ENCODE measurements at places on chromosomes 11 and 22.
A peak's percentile ranks its signal among the peaks of the same experiment; 100 is the strongest.

DNA sequence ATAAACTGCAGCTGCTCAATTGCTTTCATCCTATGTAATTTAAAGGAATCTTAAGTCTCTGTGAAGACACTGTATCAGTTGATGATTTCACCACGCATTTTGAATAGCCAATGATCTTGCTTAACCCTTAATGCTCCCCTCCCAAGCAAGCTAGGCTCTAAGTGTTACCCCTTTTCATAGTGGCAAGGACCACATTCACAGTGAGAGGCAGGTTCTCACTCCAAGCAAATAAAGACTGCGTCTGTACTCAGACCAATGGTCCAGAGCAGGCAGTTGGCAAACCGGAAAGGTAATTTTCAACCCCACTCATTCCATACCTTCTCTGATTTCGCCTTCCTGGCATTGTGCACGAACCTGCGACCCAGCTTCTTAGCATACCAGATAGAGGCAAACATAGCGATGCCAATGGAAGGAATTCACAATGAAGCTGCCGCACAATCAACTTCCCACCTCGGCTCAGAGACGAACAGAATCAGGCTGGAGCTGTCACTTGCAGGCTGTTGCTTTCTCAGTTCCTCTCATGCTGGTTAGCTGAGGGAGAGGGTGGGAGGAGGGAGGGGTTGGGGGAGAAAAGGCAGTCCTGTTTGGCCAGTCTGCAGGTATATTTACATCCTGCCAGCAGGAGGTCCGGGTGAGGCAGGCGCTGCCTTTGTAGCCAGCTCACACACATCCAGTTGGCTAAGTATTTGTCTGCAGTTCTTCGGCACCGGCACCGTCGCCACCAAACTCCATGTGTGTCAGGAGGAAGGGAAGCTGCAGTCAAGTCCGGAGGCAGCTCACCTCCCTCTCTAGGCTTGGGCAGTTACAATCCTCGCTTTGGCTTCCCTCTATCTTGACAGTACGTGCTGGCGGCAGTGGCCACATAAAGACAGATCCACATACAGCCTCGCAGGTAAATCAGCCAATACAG is 1151.2 kb upstream of the CCDC90B start:
- peak; percentile 43 for DNase-seq
- H3K27ac ChIP-seq = peak overlapping the region; percentile 59
- H3K4me1 ChIP-seq = no peaks in the 10 kb centered on the region
- H3K27me3 ChIP-seq = no peaks in the 10 kb centered on the region

GRCh38 chr11:113245216-113245615 is 69.2 kb upstream of the TTC12 start:
- H3K4me3 ChIP-seq = no peak overlapping the region
- no peaks in the 10 kb centered on the region for H3K4me1 ChIP-seq
- DNase-seq = no peak
- no peaks in the 10 kb centered on the region for H3K27me3 ChIP-seq
- H3K36me3 ChIP-seq = no peaks in the 10 kb centered on the region
- no peak overlapping the region for H3K27ac ChIP-seq

- H3K27me3 ChIP-seq = no peaks in the 10 kb centered on the region
- no peak for DNase-seq
- H3K27ac ChIP-seq = no peak overlapping the region
- H3K4me1 ChIP-seq = no peaks in the 10 kb centered on the region
- no peak overlapping the region for H3K4me3 ChIP-seq
Observed at GRCh38 chr11:103700622-103701021, 335.8 kb upstream of the DDI1 start.

DNA sequence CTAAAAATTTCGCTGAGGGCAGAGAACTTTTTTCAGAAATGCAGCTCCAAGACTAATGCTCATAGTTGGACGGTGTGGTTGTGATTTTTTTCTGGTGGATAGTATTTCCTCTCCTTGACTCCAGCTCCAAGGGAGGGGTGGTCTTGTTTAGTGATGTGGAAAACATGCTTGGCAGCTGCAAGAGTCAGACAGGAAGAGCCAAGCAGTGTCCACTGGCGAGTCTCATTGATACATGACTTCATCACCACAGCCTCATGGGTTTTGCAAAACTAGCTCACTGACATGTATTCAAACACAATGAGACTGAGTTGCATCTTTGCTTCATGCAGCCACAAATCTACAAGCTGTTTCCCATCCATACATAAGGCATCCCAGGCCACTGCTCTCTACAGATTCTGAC is 7.3 kb upstream of the KCNJ1 start:
- no peaks in the 10 kb centered on the region for H3K36me3 ChIP-seq
- no peak for DNase-seq
- no peaks in the 10 kb centered on the region for H3K4me1 ChIP-seq
- no peak overlapping the region for H3K27ac ChIP-seq
- no peaks in the 10 kb centered on the region for H3K27me3 ChIP-seq

DNA sequence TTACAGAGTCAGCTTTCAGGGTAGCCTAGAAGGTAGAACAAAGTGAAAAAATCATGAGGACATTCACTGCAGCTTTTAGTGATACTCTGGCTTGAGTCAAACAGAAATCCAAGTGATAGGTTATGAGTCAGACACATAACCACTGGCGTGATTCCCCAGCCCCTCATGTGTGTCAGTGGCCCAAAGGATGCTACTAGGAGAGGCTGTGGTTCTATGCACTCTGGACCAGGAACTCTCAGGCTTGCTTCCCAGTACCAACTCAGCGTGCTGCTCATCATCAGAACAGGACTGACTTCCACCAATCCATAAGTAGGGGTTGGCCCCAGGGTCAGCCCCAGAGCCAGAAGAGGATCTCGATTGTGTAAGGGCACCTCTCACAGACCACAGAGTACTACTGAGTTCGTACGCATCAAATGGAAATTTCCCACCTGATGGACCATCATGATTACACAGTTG is 116.8 kb downstream of the MED15 start:
- no peaks in the 10 kb centered on the region for H3K4me1 ChIP-seq
- no peaks in the 10 kb centered on the region for H3K36me3 ChIP-seq
- DNase-seq = no peak
- H3K27ac ChIP-seq = no peak overlapping the region
- H3K4me3 ChIP-seq = no peak overlapping the region
- no peaks in the 10 kb centered on the region for H3K27me3 ChIP-seq

Data from prostate gland (tissue), 2 donors.